ENCODE measurements at places on chromosomes 2 and 18.
A peak's percentile ranks its signal among the peaks of the same experiment; 100 is the strongest.

- DNase-seq = peak; percentile 45
Observed at GRCh38 chr2:75640621-75641121, 5.9 kb upstream of the MRPL19 start.

DNA sequence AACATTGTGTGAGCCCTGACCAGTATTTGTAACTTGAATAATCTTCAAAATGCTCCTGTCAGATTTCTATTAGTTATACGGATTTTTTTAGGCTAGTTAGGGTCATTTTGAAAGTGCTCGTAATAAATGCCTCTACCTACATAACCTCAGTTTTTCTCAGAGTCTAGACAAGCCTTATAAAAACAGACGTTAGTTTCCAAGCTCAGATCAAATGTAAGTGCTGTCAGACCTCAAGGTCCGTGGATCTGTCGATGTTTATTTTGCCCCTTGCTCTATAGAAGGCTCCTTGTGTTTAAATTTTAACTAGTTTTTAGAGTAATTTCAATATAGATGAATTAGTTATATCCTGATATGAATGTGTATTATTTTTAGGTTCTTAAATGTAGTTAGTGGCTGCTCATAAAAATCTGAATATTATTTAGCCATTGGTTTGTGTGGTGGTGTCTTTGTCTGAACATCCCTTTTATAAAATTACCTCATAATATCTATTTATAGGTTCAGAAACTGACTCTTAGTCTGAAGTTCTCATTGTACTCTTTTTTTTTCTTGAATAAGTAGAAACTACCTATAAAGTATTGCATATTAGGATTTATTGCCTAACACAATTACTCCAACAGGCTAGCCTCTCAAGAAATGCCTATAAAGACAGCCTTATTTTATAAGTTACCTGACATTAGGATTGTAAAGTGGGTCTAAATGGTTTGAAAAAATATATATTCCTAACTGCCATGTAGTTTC, 71.1 kb downstream of the MTA3 start:
- DNase-seq = no peak

DNA sequence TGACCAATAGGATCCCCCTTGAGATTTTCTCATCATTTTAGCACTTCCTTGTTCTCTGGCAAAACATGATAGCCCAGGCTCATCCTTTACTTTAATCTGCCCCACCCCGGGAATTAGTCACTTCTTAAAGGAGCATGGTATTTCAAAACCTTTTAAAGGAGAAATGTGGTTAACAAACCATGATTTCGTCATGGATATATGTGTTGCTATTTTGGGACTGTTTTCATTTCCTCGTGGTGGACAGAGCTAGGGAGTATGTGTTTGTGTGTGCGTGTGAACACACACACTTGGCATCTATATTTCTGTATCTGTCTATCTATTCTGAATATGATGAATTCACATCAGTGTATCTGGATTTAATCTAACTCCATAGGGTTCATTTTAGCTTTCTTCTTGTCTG, 128.1 kb downstream of the BIRC6 start:
- DNase-seq = no peak

- no peak for DNase-seq
Observed at GRCh38 chr18:78975292-78975691, 4.3 kb upstream of the SALL3 start.

- no peak for DNase-seq
Observed at GRCh38 chr2:215434447-215435279, 1.2 kb downstream of the FN1 start.

DNA sequence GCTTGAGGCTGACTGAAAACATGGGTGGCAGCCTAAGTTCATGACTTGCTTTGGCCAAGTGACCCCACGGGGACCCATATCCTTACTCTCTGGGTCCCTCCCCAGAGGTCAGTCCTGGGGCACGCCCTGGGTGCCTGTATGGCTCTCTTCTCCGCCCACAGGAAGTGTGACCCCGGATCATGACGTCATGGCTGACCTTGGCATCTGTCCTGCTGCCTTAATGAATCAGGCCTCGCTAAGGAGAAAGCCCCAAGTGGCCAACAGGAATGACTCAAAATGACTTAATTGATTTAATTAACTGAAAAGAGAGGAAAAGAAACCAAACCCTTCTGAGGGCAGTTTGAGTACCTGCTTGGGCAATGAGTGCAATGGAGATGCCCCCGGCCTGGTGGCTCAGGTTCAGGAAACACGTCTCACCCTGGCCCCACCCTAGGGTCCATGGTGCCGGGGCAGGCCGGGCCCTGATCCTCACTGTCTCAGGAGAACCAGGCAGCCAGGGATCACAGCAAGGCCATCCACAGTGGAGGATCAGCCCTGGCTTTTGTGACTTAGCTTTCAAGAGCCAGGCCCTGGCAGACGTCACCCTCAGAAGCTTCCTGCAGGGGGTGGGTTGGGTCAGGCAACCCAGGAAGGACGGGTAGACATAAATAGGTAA, 112.0 kb downstream of the CYP26B1 start:
- no peak for DNase-seq

GRCh38 chr18:56637711-56638231, 621 bp downstream of the TXNL1 start:
- DNase-seq = no peak

DNA sequence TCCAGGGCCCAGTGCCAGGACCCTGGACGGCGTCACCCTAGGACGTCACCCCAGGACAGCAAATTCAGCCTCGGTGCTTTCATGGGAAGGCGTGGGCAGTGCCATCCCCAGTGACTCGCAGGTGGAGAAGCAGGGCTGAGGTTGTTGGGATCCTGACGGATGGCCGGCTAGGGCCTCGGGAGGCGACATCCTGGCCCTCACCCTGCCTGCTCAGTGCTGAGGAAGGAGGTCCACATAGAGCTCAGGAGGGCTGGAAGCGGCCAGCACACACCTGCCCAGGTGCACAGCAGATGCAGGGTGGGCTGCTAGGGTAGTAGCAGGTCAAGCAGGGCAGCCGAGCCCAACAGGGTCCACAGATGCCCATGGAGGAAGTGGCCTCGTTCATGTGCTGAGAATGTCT, 482.0 kb upstream of the SALL3 start:
- no peak for DNase-seq

DNA sequence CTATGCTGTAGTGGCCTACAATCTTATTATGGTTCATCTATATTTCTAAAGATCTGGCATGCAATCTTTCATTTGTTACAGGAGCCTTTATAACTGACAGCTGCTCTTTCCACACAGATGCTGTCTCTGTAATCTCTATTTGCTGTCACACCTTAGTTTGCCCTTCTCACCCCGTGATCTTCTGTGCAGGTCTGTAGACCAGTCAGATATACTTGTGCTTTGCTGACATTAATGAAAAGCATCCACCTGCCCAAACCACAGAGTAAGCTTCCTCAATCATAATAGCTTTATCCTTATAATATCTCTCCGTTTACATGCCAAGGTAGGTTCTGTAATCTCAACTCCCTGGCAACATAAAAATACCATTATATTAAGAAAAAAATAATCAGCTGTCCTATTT, 122.4 kb downstream of the GRB14 start:
- DNase-seq = no peak

- no peak for DNase-seq
Observed at GRCh38 chr2:200089040-200089755, 133.8 kb downstream of the MAIP1 start.

DNA sequence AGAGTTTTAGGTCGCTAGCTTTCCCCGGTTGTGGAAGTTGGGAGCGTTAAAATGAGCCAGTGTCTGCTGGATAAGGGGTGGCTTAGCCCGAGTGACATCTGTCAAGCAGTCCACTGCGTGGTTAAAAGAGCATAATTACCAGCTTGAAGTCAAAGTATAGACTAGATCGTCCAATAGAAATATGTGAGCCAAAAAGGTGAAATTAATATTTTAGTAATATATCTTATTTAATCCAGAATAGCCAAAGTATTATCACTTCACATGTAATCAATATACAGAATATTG, 654 bp downstream of the COMMD1 start:
- DNase-seq = no peak

DNA sequence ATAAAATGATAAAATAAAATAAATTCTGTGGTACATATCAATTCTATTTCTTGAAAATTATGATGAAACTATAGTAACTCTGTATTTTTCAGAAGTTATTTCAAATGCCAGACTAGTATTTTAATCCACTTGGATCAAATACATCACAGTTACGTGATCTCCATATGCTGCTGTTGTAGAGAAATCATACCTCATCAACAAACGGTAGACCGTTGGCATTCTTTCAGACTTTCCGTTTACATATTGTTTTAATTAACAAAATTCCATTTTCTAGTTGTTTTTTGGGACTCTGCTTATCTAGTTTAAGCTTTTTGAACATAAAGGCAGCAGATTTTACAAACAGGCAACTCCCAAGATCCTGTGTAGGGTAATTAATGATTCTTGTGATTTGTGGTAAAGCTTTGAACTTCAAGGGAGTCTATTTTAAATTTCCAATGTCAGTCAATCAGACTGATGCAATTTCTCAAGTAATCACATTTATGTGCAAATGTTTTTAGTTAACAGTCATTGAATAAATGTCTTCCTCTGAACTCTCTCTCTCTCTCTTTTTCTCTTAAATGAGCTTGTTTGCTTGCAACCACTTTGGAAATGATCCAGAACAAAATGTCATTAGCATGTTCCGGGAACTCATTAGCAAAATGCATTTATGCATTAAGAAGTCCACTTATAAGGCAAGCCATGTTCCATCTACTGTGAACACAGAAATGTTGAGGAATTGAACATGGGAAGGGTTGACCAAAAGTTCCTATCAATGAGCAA, 31.8 kb downstream of the NYAP2 start:
- DNase-seq = no peak

GRCh38 chr2:171908235-171908634, 14.0 kb upstream of the HAT1 start:
- DNase-seq = no peak

GRCh38 chr2:39682066-39682692, 16.5 kb downstream of the TMEM178A start:
- DNase-seq = no peak

- DNase-seq = no peak
Observed at GRCh38 chr2:217047631-217048030, 187.8 kb upstream of the TNP1 start.

GRCh38 chr2:29376541-29376940, 261.3 kb downstream of the CLIP4 start:
- DNase-seq = no peak

DNA sequence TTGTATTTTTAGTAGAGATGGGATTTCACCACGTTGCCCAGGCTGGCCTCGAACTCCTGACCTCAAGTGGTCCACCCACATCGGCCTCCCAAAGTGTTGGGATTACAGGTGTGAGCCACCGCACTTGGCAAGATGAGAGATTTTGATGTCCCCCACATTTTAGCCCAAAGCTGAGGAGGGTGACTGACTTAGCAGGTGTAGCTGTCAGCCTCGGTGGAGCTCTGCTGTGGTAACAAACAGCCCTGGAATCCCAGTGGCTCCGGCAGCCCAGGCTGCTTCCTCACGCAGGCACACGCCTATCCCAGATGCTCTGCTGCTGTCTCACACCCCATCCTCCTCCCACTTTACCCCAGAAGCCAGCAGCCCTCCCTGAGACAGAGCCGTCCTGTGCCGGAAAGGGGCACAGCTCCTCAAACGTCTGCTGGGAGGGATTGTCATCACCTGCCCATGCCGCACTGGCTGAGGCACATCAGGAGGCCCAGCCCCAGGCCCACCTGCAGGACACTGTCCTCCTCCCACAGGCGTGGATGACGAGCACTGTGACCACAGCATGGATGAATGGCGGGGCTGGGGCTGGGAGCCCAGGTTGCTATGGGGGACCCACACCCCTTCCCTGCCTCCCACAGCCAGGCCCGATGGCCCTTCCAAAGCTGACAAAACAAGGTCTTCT, 10.6 kb upstream of the BOK start:
- no peak for DNase-seq

Data from substantia nigra (tissue), 51 donors.